Thymus (tissue), 14 donors: ENCODE measurements at places on chromosomes 5 and 9. TPM values are rescaled to one million over a fixed set of nuclear protein-coding genes. Genes with fewer than 3 reads are reported as not detected.

DNA sequence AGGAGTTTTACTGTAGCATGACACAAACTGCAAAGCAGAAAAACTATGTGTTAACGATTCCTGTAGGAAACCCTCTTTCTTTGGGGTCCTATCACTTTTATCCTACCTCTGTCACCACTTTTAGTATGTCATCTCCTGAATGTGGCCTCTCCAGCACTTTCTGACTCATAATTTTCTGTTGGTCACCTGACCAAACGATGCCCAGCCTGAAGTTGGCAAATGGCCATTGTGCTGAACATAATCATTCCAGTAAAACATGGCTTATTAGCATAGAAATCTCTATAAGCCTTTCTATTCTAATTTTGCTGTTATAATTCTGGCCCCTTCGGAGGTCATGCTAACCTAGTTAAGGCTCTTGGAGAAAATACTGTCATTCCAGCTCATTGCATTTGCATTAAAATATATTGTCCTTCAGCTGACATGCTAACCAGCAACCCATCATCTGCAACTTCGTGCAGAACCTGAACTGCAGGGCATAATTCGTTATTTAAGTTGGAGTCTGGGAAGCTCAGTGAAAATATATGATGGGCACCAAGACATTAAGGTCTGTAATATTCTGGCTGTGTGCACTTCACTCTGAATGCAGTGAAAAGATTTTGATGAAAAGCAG is 140.3 kb downstream of the NMUR2 start:
- no peaks in the 10 kb centered on the region for H3K27me3 ChIP-seq
- no peaks in the 10 kb centered on the region for H3K4me1 ChIP-seq
- no peak for DNase-seq
- no peak overlapping the region for H3K27ac ChIP-seq
- no peaks in the 10 kb centered on the region for H3K36me3 ChIP-seq

ENTPD8 gene
- 0.14 TPM for total RNA-seq

GRCh38 chr5:100904259-100904861 is 1.3 kb upstream of the ST8SIA4 start:
- peak overlapping the region; percentile 85 for H3K27ac ChIP-seq
- no peaks in the 10 kb centered on the region for H3K27me3 ChIP-seq
- H3K4me3 ChIP-seq, result peak overlapping the region; percentile 84
- H3K4me1 ChIP-seq, result peaks cover 24% of the 10 kb centered on the region
- peak; percentile 79 for DNase-seq
- H3K36me3 ChIP-seq, result no peaks in the 10 kb centered on the region

GRCh38 chr9:38079461-38080031 is 10.5 kb upstream of the SHB start:
- no peak overlapping the region for H3K4me3 ChIP-seq
- no peaks in the 10 kb centered on the region for H3K27me3 ChIP-seq
- H3K4me1 ChIP-seq, result no peaks in the 10 kb centered on the region
- no peak for DNase-seq

- no peaks in the 10 kb centered on the region for H3K27me3 ChIP-seq
- peaks cover 25% of the 10 kb centered on the region for H3K4me1 ChIP-seq
- H3K4me3 ChIP-seq, result peak overlapping the region; percentile 92
- H3K36me3 ChIP-seq, result no peaks in the 10 kb centered on the region
- H3K27ac ChIP-seq, result peak overlapping the region; percentile 98
- DNase-seq, result peak; percentile 76
These were observed 1.3 kb downstream of the MAN2A1 start for GRCh38 chr5:109690975-109691574.

DNA sequence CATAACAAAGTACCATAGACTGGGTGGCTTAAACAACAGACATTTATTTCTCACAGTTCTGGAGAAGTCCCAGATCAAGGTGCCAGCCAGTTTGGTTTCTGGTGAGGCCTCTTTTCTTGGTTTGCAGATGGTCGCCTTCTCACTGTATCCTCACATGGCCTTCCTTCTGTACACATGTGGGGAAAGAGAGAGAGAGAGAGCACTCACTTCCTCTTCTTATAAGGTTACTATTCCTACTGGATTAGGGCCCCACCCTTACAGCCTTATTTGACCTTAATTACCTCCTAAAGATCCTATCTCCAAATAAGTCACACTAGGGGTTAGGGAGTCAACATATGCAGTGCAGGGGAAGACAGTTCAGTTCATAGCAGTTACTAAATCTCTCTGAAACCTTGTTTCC is 205.6 kb upstream of the GDNF start:
- H3K27ac ChIP-seq, result no peak overlapping the region
- H3K27me3 ChIP-seq, result no peaks in the 10 kb centered on the region
- no peak overlapping the region for H3K4me3 ChIP-seq
- no peaks in the 10 kb centered on the region for H3K36me3 ChIP-seq
- H3K4me1 ChIP-seq, result no peaks in the 10 kb centered on the region
- DNase-seq, result no peak

- H3K36me3 ChIP-seq, result peaks cover 10% of the 10 kb centered on the region
- H3K4me1 ChIP-seq, result peaks cover 67% of the 10 kb centered on the region
- H3K27me3 ChIP-seq, result no peaks in the 10 kb centered on the region
- DNase-seq, result no peak
These were observed 1.5 kb upstream of the PHF19 start for GRCh38 chr9:120878188-120879130.

DNA sequence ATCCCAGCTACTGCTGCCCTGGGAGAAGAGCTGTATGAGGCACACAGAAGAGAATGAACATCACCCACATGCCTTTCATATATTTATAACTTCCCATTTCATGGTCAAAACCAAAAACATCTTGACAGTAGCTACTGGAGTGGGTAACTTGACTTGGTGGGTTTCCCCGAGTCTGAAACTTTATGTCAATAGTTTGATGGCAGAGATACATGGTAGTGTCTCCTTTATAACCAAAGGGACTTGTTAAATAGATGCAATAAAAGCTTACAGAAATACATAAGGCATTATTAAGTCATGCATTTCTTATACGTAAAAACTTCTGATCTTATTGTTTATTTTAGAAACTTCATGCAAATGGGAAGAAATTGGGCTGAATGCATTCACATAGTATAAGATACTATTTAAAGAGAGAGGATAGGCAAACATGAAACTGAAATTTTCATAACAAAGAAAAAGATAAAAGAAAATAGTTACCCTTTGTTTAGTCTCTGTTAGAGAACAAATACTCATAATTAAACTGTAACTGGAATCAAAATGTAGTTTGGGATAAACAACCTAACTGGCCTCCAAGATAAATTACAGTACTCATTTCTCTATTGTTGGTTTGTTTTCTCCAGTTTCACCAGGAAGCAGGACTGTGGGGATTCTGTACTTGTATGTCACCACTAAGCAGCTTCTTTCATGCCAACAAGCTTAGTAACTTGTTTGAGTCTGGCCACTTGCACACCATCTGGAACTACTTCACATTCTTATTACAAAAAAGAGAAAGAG is 459.3 kb upstream of the MEF2C start:
- H3K4me1 ChIP-seq, result peaks cover 4% of the 10 kb centered on the region
- no peak overlapping the region for H3K4me3 ChIP-seq
- H3K27ac ChIP-seq, result no peak overlapping the region
- no peaks in the 10 kb centered on the region for H3K27me3 ChIP-seq
- H3K36me3 ChIP-seq, result no peaks in the 10 kb centered on the region

GRCh38 chr5:157456301-157456700 is 3.7 kb upstream of the NIPAL4 start:
- no peaks in the 10 kb centered on the region for H3K36me3 ChIP-seq
- H3K27me3 ChIP-seq, result peaks cover 7% of the 10 kb centered on the region
- no peak for DNase-seq
- H3K4me1 ChIP-seq, result no peaks in the 10 kb centered on the region
- no peak overlapping the region for H3K27ac ChIP-seq
- H3K4me3 ChIP-seq, result no peak overlapping the region

- no peaks in the 10 kb centered on the region for H3K27me3 ChIP-seq
- no peak overlapping the region for H3K4me3 ChIP-seq
- peaks cover 22% of the 10 kb centered on the region for H3K4me1 ChIP-seq
- no peaks in the 10 kb centered on the region for H3K36me3 ChIP-seq
- no peak overlapping the region for H3K27ac ChIP-seq
- DNase-seq, result peak; percentile 75
These were observed 179.6 kb upstream of the POU5F2 start for GRCh38 chr5:93921001-93921400.

FEM1C gene
- 8.5 TPM for total RNA-seq
